ENCODE measurements at places on chromosomes 16 and 17. TPM values are rescaled to one million over a fixed set of nuclear protein-coding genes. Genes with fewer than 3 reads are reported as not detected.

DNA sequence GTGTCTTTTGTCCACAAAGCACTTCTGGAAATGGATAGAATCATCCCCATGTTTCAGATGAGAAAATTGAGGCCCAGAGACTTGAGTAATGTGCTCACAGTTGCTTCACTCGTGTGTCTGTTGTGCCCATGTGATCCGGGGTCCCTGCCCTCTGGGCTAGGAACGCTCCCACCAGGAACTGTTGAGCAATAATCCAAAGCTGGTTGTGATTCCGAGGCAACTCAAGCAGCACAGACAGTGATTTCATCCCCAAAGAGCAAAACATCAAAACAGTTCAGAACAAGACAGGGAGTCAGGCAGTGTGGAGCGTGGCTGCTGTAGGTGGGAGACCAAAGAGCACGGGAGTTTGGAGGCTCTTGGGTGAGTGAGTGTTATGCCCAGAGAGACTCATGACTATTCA is 205.0 kb upstream of the ASIC2 start:
- no peak for DNase-seq

GRCh38 chr17:64632606-64633005 is 29.5 kb downstream of the SMURF2 start:
- DNase-seq: no peak

DNA sequence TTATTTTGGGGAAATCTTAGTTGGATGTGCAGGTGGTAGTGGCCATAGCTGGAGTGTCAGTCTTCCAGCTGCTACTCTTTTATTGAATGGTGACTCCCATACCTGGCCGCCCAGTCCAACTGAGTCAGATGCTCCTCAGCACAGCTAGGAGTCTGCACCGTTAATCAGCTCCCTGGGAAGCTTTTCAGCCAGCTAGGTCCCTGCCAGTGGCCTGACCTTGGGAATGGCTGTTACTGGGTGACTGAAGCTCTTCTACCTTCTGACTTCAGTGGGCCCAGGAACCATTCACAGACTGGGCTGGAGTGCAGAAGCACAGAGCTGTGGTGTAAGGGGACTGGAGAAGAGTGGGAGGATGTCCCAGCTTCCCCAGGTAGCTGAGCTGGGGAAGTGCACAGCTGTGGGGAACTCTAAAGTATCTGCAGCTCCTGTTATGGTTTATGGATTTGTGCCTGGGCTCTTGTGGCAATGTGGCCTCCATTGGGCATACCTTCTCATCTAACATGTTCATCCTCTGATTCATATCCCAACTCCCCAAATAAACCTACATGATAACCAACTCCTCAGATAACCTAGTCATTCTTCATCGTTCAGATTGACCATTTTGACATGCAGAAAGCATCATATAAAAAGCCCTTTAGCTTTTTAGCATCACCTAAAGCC is 14.0 kb downstream of the ALKBH5 start:
- DNase-seq: no peak

GRCh38 chr17:42347198-42347597 is 41.0 kb downstream of the STAT3 start:
- DNase-seq: no peak

MIEF2 gene
- 6.8 TPM for total RNA-seq

GRCh38 chr16:87741700-87742415 is 23.9 kb downstream of the KLHDC4 start:
- DNase-seq: no peak

RBFOX1 gene
- not detected for total RNA-seq

PITPNC1 gene
- total RNA-seq: 37.3 TPM

- no peak for DNase-seq
Observed at GRCh38 chr17:35953720-35954119, 10.2 kb upstream of the LYZL6 start.

GRCh38 chr17:81659038-81659437 is 2.7 kb upstream of the PDE6G start:
- no peak for DNase-seq
